Adipose tissue (tissue), 3 donors: ENCODE measurements at places on chromosomes 3 and 15. TPM values are rescaled to one million over a fixed set of nuclear protein-coding genes. Genes with fewer than 3 reads are reported as not detected.

C3orf49 gene
- polyA plus RNA-seq, result not detected

SCAP gene
- polyA plus RNA-seq, result 46.5 TPM

CEP19 gene
- polyA plus RNA-seq, result 0.58 TPM

ATP13A4 gene
- polyA plus RNA-seq, result 0.22 TPM

GOLGA6A gene
- polyA plus RNA-seq, result not detected
